Suppressor macrophage treated with lipopolysaccharide for 1 hour (primary cell): ENCODE measurements at places on chromosomes 16 and 17.

- DNase-seq = no peak
Measured at GRCh38 chr17:4720787-4721186, 10.4 kb downstream of the ARRB2 start.

GRCh38 chr17:70037498-70037897 is 37.5 kb upstream of the KCNJ16 start:
- no peak for DNase-seq

GRCh38 chr16:4593086-4593485 is 21.6 kb downstream of the UBALD1 start:
- DNase-seq = no peak

DNA sequence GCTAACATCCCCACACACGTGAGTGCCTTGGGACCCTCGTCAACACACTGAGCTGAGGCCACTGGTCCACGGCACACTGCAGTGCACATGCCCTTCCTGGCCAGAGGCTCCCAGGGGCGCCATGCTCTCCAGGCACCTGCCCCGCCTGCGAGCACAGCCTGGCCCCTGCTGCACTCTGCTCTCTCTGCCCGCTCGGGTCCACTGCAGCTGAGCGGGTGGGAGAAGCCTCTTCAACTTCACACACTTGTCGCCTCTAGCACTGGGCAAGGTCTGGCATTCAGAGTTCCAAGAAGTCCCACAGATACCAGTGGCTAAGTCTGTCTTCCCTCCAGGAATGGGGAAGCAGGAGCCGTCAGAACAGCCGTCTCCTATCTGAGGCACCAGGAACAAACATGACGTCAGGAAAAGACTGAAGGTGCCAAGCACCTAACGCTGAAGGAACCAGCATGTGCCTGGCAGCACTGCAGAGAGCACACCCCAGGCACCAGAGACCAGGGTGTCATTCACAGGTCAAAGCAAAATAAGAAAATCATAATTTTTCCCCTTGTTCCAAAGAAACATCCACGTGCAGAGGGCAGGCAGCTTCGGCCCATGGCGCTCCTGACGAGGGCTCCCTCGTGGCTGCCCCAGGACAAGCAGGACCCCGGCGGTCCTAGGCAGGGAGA is 82.9 kb downstream of the ZNF778 start:
- DNase-seq = no peak

DNA sequence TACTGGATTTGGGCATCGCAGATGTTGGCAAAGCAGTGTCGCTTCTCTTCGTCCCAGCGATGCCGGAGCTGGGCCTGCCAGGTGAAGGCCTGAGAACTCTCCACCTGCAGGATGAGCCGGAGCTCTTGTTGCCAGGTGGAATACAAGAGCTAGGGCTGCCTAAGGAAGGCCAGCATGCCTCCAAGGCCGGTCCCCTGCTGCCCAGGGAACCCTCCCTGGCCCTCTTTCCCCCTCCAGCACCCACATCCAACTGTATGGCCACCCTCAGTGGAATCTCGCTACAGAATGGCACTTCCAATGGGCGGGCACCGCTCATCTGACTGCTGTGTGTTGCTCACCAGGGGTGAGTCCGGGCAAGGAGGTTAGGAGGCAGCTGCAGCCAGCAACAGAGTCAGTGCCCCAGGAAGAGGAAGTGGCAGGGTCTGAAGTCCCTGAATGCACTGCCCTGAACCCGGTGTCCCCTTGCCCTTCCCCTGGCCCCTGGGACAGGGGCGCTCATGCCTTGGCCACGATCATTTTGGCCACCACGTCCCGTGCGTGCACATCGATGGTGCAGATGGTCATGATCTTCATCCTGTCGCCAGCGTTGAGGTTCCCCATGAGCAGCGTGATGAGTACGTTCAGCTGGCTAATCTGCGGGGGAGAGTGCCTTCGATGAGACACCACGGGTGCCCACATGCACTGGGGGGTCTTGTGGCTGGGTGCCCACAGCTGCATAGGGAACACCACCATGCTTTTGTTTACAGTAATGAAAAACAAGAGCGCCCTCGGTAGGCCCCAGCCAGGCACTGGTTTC is 75.8 kb downstream of the DNAH17 start:
- peak; percentile 60 for DNase-seq

DNA sequence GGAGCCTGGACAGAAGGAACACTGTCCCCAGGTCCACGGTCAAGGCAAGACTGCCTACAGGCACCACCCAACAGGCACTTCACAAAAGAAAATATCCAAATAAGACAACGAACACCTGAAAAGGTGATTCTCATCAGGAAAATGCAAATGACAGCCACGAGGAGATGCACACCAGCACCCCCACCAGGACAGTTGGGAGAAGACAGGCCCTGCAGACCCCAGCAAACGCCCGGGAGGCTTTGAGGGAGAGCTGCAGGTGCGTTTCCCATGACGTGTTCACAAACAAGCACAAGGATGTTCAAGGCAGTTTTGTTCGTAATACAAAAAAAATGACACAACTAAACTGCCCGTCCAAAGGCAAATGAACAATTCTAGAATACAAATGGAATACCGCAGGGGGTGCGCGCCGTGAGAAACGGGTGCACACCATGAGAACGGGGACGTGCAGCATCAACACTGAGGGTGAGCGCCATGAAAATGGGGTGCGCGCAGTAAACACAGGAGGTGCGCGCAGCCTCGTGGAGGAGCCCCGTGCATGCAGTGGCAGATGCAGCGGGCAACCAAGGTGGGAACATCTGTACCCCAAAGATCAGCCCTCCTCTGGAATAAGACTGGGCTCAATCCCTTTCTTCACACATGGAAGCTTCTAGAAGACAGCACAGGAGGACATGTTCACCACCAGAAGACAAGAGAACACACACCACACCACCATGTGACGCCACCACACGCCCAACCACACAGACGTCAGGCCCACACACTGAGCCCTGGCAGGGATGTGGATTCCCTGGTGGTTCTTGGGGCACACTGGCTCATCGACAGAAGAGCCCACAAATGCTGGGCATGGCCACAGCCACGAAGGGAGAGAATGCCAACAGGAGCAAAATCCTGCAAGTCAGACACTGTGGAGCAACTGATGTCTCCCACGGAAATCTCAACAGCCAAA is 91.2 kb downstream of the ZNF778 start:
- no peak for DNase-seq

DNA sequence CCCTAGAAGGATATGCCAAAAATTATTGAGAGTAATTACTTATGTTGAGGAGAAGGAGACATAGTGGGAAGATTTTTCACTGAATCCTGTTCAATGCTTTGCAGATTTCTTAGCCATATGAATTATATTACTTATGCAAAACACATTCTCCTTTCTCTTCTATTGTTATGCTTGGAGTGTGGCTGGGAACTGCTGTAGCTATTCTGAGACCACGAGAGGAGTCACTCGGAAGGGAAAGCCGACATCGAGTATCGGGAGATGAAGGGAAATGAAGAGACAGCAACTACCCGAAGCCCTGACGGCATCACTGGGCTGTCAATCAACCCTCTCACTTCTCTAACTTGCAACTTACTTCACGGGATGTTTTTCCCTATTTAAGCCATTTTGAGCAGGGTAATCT is 39.6 kb downstream of the STX8 start:
- no peak for DNase-seq

GRCh38 chr17:56994009-56994792 is 16.3 kb downstream of the SCPEP1 start:
- no peak for DNase-seq

- no peak for DNase-seq
Measured at GRCh38 chr16:57627184-57627871, 1.1 kb upstream of the ADGRG1 start.

GRCh38 chr16:19745286-19746010 is 27.4 kb downstream of the IQCK start:
- DNase-seq = no peak

DNA sequence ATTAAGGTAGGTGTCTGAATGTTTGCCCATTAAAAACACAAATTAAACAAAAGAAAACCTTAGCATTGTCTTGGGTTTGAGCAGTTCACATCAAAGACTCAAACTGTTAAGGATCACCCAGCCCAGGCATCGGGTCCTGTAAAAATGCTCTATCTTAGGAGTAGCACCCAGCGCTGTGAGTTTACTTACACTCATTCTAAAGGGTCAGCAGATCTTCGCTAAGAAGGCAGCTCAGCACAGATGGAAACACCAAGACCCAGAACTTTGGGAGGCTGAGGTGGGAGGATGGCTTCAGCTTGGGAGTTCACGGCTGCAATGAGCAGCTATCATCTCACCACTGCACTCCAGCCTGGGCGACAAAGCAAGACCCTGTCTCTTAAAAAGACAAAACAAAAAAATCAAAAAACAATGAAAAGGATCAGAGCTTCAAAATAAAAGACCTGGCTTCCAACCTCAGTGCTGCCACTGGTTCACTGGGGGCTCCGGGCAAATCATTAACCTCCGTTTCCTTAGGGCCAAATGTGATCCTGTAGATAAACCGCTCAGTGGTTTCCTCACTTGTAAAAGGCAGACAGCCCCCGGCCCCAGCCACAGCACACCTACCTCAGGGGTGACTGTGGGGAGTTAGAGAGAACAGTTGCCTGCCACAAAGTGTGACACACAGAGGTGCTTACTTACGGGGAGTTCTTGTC is 11.1 kb downstream of the COG1 start:
- DNase-seq = no peak

DNA sequence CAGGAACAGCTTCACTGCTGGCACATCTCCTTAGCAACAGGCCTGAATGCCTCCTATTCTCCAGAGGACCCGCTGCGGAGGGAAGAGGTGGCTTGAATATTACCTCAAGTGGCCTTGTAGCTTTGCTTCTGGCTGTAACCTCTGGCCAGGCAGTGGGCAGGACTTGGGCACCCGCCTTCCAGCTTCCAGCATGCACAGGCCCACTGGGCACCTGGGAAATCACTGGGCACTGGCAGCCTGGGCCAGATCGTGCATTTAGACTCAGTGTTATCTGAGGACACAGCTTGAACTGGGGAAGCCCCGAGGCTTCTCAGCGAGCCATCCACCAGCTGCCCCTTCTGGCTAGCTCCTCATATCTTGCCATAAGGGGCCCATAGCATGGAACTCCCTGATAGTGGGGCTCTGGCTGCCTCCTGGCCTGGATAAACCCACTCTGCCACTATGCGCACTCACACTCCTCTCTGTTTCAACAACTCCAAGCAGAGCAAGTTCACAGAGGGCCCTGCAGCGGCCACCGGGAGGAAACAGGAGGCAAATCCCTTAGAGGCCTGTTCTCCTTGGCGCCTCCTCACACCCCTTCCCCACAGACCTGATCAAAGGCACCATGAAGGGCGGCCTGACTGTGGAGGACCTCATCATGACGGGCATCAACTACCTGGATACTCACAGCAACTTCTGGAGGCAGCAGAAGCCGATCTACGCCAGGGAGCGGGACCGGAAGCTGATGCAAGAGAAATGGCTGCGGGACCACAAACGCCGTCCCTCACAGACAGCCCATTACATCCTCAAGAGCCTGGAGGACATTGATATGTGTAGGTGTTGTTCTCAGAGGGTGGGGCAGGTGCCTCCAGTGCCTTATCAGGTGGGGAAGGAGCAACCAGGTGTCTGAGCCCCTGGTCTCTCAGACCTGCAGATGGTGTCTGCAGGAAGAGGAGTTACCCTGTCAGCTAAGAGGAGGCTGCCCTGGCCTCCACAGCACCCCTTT is 7.8 kb downstream of the ODAD4 start:
- no peak for DNase-seq

GRCh38 chr17:59464246-59464645 is 101.2 kb upstream of the DHX40 start:
- DNase-seq = no peak

DNA sequence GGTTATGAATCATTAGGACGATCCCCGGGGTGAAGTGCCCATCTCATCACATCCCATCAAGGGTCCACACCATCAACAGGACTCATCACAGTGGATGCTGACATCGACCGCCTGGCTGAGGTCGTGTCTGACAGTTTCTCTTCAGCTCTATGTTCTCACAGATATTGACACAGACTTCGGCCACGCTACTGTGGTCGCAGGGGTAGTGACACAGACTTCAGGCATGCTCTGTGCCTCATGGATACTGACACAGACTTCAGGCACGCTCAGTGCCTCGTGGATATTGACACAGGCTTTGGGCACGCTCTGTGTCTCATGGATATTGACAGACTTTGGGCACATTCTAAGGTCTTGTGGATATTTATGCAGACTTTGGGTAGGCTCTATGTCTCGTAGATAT is 50.1 kb downstream of the KLHDC4 start:
- no peak for DNase-seq

GRCh38 chr17:2028234-2028614 is 1.7 kb upstream of the DPH1 start:
- no peak for DNase-seq

DNA sequence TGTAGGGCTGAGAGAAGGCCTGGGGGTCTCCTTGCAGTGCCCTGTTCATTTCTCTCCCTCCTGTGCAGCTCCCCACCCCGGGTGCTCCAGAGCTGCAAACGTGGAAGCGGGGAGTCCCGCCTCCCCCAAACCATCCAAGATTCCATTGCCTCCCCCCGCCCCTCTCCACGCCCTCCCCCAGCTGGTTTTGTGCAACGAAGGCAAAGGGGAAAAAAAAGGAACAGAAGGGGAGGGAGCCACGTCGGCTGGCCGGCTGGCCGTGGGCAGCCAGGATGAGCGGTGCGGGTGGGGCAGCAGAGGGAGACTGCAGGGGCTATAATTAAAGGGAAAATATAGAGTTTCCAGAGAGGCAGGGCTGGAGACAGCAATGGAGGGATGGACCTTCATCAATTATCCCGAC is 1.7 kb upstream of the COL1A1 start:
- DNase-seq = no peak

GRCh38 chr17:7476951-7477350 is 2.5 kb downstream of the ZBTB4 start:
- no peak for DNase-seq

- no peak for DNase-seq
Measured at GRCh38 chr16:14566599-14566998, 63.5 kb downstream of the PARN start.

- DNase-seq = peak; percentile 78
Measured at GRCh38 chr16:85416228-85417109, 196.7 kb upstream of the GSE1 start.

GRCh38 chr17:288802-289356 is 63.7 kb downstream of the RPH3AL start:
- DNase-seq = no peak

GRCh38 chr16:69725480-69726312 is 664 bp downstream of the NQO1 start:
- DNase-seq = no peak

- peak; percentile 46 for DNase-seq
Measured at GRCh38 chr17:46154151-46154816, 38.9 kb downstream of the KANSL1 start.

- DNase-seq = no peak
Measured at GRCh38 chr16:76777721-76778465, 413.1 kb upstream of the MON1B start.

DNA sequence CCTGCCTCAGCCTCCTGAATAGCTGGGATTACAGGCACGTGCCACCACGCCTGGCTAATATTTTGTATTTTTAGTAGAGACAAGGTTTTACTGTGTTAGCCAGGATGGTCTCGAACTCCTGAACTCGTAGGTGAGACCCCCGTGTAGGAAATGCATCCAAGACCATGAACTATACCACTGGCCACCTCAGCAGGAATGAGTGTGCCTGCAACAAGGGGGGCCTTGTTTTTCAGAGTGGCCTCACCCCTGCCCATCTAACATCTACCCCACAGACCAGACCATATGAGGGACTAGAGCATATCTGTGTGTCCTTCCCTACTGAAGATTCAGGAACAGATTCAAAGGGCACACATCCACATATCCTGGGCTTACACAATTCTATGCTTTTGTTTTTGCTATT is 44.9 kb downstream of the SHISA6 start:
- no peak for DNase-seq

- DNase-seq = peak; percentile 40
Measured at GRCh38 chr16:380762-381011, 1.1 kb downstream of the PGAP6 start.

GRCh38 chr17:72407336-72407909 is 286.6 kb downstream of the SOX9 start:
- no peak for DNase-seq

GRCh38 chr16:68264128-68265077 is at the start of gene SLC7A6:
TSS of gene SLC7A6 (plus strand) at chr16:68264526. CDS start at chr16:68274727, 10,201 bp downstream.
- DNase-seq = peak; percentile 93
